ENCODE measurements at places on chromosomes 7 and 10.

GRCh38 chr10:98411166-98411565, 3.8 kb downstream of the PYROXD2 start:
- DNase-seq: no peak

- no peak for DNase-seq
These were observed 145.2 kb downstream of the GRM3 start for GRCh38 chr7:86788948-86789347.

DNA sequence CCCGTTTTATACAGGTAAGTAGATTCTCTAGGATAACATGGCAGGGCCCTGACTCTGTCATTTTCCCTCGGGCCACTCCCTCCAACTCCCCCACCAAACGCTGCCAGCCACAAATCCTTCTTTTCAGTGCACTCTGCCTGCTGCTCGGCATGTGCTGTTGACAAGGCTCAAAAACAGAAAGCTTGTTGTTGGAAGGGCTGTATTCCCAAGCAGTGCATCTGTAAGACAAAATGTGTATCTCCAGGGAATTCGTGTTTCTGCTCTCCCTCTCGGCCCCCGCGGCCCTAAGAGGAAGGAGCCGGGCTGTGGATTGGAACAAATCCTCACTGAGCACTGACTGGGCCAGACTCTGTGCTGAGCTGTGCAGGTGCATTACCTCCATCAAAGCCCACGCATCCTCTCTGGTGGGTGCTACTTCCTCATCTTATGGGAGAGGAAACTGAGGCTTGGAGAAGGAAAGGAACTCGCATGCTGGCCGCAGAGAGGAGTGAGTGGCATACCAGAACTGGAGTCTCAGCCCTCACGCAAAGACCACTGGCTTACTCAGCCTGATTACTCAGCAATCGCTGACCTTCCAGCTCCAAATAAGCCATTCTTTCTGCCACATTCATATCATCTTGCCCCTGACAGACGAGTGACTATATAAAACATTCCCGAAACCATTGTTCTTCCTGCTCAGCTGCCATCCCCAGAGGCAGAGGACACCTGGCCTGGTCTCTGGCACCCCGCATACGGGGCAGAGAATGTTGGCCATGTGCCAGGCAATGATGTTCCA, 33.5 kb upstream of the ENO4 start:
- DNase-seq: no peak

- DNase-seq: no peak
These were observed 5.9 kb downstream of the AGR3 start for GRCh38 chr7:16875861-16876260.

DNA sequence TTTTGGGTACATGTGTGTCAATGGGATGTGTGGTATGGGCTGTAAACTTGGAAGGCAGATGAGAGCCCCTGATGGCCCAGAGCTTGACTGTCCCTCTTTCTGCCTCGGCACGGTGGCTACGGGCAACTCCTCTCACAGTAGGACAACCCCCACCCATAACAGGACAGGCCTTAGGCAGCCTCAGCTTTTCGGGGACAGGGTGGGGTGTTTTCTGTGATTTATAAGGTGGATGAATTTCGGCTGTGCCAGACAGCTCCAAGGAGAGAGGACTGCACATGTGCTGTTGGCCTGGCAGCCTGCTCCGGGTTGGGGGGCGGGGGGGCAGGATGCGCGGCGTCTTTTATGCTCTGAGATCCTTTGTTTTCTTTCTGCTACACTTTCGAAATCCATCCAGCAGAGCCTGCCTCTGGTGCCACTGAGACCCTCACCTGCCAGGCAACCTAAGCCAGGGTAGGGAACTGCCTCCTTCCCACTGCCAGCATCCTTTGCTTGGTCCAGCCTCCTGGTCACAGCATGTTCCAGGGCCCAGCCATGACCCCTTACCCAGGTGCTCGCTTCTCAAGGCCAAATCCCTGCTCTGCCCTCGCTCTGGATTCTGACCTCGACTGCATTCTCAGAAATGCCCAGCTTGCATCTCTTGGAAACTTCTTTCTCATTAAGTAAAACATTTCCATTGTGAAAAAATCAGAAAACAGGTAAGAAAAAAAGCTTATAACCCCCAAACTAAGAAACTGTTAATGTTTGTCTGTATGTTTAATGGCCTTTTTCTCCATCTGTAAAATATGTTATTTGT, 15.4 kb upstream of the BTBD16 start:
- no peak for DNase-seq

GRCh38 chr7:43674559-43675436, 54.5 kb downstream of the COA1 start:
- peak; percentile 92 for DNase-seq

DNA sequence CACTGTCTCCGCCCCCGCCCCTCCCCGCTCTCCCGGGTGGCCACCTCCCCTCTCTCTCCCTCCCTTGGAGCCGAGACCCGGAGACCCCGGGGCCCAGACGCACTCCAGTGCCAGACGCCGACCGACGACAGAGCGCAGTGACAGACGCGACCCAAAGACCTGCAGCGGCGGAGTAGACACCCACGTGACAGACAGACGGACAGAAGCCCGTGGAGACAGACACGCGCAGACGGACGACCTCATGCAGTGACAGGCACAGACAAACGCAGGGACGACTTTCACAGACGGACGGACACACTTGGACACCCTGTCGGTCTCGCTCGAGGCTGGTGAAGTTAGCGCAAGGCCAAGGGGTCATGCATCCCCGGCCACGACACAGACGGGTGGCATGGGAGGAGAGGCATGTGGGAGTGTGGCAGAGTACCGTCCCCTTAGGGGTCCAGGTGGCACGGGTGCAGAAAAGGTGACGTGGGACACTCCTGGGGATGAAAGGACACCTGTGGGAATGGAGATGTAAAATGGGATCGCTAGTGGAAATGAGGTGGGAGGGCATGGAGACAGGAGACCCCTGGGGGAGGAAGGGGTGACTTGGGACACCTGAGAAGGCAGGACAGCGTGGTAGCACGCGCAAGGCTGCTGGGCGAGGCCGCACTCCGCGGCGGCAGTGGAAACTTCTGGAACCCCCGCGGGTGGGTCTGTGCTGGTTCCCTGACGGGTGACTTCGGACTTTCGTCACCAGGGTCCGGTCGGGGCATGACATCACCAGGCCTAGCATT, 456 bp upstream of the ACHE start:
- no peak for DNase-seq

- DNase-seq: no peak
These were observed 13.6 kb downstream of the GPRIN2 start for GRCh38 chr10:46542567-46543465.

- no peak for DNase-seq
These were observed 200.3 kb downstream of the TEX36 start for GRCh38 chr10:125482637-125483036.

- no peak for DNase-seq
These were observed 36.6 kb upstream of the PALS2 start for GRCh38 chr7:24536682-24537081.

DNA sequence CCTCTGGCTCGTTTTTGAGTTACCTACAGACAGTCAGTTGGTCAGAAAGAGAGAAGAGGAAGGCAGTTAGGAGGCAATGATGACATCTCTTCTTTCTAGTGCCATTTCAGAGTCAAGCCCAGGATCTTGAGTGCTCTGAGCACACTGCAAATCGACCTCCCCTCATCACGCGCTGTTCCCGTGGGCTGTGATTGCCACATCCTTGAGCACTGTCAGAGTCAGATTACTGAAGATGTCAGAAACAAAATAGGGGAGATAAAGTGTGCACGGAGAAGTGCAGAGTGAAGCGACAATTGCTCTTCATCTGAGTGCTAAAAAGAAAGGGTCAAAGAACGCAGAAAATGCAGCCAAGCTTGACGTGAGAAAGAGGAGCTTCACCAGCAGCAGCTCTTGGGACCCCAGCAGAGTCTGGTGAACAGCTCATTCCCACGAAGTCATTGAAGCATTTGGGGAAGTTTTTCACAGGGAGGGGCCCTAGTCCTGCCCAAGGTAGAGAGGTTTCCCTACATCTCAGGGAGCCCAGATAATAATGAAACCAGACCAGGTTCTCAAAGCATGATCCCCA, 661.7 kb upstream of the AUTS2 start:
- DNase-seq: no peak

DNA sequence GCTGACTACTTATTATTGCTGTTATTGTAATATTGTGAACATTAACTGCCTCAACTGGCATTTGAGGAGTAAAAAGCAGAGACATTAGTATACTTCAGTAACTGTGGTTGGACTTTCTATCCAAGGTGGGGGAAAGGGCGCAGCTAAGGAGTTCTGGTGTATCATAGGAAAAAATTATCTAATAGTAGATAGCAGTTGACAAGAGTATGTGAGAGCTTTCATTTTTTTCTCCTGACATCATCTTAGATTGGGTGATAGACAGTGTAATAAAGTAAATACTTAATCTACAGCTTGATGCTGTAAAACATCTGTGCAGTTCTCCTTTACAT, 68.9 kb downstream of the PHTF2 start:
- DNase-seq: no peak

GRCh38 chr10:19578571-19578970, 237.7 kb upstream of the PLXDC2 start:
- no peak for DNase-seq

DNA sequence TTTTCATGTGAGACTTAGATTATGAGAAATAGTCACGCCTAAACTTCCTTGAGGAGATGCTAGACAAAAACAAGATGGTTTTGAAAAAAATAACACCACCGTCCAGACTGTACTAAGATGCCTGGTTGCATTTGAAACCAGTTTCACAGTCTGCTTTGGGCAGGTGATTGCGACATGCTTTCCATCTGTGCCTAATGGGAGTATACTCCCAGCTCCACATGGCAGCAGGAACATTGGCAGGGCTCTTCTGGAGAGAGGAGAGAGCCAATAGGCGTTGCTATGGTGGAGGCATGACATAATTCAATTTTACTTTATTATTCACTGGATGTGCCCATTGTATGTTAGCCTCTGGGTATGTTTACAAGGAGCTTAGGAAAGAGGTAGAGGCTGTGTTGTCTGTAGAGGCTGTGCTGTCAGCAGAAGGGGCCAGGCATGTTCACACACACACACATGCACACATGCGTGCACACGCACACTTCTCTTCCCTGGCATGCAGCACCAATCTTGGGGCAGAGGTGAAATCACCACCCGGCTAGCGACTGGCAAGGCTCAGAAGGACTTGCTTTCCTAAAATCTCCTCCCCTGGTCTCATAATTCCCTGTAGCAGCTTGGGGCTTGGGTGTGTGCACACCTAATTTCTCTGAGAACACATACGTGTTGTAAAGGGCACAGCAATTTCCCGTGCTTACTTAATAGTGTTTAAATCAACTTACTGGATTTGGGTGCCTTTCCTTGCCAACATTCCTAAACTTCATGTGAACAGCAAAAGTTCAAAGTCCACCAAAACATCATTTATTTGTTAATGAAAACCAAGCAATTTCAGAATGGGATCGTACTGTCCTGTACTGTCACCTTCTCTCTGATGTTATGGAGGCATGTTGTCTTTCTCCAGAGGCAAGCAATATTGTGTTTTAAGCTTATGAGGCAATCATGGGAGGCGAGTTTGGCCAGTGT, 162.1 kb downstream of the TCF7L2 start:
- DNase-seq: no peak

DNA sequence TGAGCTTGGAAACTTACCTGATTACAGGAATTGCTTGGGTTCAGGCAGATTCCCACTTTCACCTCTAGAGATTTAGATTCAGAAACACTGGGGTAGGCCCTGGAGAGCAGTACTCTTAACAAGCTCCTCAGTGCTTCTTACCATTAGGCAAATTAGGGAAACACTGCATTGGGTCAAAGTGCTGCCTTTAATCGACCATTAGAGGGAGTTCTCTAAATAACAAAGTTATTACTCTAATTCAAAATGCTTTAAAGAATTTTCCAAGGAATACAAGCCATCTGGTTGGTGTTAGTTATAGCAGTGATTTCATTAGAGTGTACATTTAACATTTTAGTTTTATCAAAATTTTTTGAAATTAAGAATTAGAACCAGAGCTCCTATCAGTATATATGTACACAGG, 324.5 kb downstream of the GFRA1 start:
- no peak for DNase-seq

GRCh38 chr7:128790315-128791041, 1.3 kb upstream of the CCDC136 start:
- DNase-seq: no peak
